Natural killer cell (primary cell): ENCODE measurements at places on chromosomes 11 and 22. TPM values are rescaled to one million over a fixed set of nuclear protein-coding genes. Genes with fewer than 3 reads are reported as not detected.

GRCh38 chr11:133895061-133895479, 49.8 kb upstream of the SPATA19 start:
- no peak overlapping the region for H3K27ac ChIP-seq
- no peak overlapping the region for H3K4me3 ChIP-seq
- H3K36me3 ChIP-seq, result no peaks in the 10 kb centered on the region
- DNase-seq, result no peak
- no peaks in the 10 kb centered on the region for H3K4me1 ChIP-seq

- no peaks in the 10 kb centered on the region for H3K36me3 ChIP-seq
- peaks cover under 1% of the 10 kb centered on the region for H3K27me3 ChIP-seq
- H3K4me3 ChIP-seq, result no peak overlapping the region
- H3K27ac ChIP-seq, result no peak overlapping the region
- no peak for DNase-seq
Measured at GRCh38 chr22:27207907-27208306, 550.5 kb downstream of the MIAT start.

DNA sequence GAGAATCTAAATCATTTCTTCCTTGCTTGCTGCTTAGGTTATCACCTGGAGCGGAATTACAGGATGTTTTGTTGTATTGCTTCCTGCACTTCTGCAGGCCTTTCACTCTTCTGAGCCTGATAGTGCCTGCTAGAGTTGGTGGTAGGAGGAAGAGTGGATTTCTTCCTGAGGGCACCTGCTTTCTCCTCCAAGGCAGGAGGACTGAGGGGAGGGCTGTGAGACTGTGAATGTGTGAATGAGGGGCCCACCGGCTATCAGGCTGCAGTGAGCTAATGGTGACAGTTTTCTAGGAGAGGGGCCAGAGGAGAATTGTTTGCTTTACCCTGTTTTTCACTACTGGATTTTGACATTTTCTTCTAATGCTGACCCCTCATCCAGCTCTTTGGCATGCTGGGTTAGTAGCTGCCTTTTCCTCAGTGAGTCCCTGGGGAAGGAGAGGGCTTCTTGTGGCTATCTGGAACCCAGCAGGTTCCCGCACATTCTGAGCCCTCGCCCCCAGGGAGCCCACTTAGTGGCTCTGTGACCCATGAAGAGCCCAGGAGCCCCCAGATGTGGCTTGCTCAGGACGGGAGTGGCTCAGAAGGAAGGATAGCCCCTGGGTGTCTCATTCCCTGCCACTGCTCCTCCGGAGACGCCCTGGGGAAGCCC, 39.1 kb downstream of the DIXDC1 start:
- H3K27me3 ChIP-seq, result peaks cover 12% of the 10 kb centered on the region
- no peak overlapping the region for H3K27ac ChIP-seq
- H3K4me1 ChIP-seq, result peaks cover 6% of the 10 kb centered on the region
- no peak overlapping the region for H3K4me3 ChIP-seq

DNA sequence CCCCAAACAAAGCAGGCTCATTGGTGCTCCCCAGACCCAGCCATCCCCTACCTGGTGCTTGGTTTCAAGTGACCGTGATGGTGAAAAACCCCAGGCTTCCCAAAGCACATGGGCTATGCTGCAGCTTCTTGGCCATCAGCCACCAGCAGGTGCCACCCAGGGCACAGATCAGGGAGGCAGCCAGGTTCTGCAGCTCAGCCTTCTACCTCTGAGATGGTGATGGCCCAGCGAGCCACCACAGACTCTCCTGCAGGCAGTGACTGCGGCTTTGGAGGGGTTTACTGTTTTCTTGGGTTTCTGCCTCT, 70.0 kb upstream of the ALX4 start:
- H3K36me3 ChIP-seq, result no peaks in the 10 kb centered on the region
- no peaks in the 10 kb centered on the region for H3K27me3 ChIP-seq
- H3K4me3 ChIP-seq, result no peak overlapping the region

The KDM4E gene
- total RNA-seq, result not detected

The MMP27 gene
- total RNA-seq, result not detected

DNA sequence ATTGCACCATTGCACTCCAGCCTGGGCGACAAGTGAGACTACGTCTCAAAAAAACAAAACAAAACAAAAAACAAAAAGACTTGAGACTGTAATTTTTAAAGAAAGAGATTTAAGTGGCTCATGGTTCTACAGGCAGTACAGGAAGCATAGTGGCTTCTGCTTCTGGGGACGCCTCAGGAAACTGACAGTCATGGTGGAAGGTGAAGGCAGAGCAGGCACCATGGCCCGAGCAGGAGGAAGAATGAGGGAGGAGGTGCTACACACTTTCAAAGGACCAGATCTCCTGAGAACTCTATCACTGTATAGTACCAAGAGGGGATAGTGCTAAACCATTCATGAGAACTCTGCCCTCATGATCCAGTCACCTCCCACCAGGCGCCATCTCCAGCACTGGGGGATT, 52.0 kb downstream of the CBL start:
- peak; percentile 52 for DNase-seq
- H3K27me3 ChIP-seq, result no peaks in the 10 kb centered on the region
- no peaks in the 10 kb centered on the region for H3K36me3 ChIP-seq
- H3K4me3 ChIP-seq, result no peak overlapping the region
- no peak overlapping the region for H3K27ac ChIP-seq
- H3K4me1 ChIP-seq, result peaks cover 11% of the 10 kb centered on the region

- peaks cover 58% of the 10 kb centered on the region for H3K4me1 ChIP-seq
- no peak overlapping the region for H3K27ac ChIP-seq
- no peaks in the 10 kb centered on the region for H3K27me3 ChIP-seq
- peaks cover 55% of the 10 kb centered on the region for H3K36me3 ChIP-seq
Measured at GRCh38 chr11:46676436-46677158, 23.8 kb downstream of the ARHGAP1 start.

The PIWIL4 gene
- total RNA-seq, result 2.7 TPM

- H3K27ac ChIP-seq, result no peak overlapping the region
- no peak overlapping the region for H3K4me3 ChIP-seq
- peaks cover 5% of the 10 kb centered on the region for H3K4me1 ChIP-seq
- H3K36me3 ChIP-seq, result no peaks in the 10 kb centered on the region
- no peaks in the 10 kb centered on the region for H3K27me3 ChIP-seq
Measured at GRCh38 chr11:35287344-35287890, 131.9 kb downstream of the SLC1A2 start.

DNA sequence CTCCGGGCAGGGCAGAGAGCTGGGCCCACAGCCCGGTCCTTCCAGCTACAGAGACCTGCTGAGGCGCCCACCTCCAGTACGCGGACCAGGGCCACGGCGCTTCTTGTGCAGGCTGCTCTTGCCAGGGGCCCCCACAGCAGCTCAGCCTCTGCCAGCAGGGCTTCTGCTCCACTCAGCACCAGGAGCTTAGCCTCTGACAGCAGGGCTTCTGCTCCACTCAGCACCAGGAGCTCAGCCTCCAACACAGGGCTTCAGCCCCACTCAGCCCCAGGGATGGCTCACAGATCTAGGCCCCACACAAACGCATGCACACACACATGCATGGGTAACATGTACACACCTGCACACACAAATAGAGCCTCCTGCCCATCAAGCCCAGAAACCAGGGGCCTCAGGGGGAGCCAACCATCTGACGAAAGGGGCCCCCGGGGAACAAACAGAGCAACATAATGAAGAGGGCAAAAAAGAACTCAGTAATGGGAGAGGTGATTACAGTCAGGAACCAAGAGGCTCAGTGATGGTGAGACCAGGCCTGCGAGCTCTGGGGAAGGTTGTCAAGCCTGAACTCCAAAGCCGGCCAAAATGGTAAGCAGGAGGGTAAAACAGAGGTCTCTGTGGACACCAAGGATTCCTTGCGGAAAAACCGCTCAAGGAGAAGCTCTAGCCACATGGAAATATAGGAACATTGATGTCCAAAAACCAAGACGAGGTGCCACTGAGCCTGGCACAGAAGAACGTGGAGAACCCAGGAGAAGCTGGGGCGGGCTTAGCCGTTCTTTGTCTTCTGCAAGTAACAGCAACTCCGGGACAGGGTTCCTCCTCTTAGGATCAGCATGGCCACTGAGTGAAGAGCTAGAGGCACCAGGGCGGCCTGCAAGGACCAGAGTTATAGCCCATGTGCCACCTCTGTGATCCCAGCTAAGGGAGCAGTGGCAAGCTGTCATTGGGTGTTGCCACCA, 46.5 kb downstream of the GNB1L start:
- H3K4me3 ChIP-seq, result no peak overlapping the region
- H3K27ac ChIP-seq, result no peak overlapping the region
- no peaks in the 10 kb centered on the region for H3K36me3 ChIP-seq
- no peak for DNase-seq
- no peaks in the 10 kb centered on the region for H3K27me3 ChIP-seq

DNA sequence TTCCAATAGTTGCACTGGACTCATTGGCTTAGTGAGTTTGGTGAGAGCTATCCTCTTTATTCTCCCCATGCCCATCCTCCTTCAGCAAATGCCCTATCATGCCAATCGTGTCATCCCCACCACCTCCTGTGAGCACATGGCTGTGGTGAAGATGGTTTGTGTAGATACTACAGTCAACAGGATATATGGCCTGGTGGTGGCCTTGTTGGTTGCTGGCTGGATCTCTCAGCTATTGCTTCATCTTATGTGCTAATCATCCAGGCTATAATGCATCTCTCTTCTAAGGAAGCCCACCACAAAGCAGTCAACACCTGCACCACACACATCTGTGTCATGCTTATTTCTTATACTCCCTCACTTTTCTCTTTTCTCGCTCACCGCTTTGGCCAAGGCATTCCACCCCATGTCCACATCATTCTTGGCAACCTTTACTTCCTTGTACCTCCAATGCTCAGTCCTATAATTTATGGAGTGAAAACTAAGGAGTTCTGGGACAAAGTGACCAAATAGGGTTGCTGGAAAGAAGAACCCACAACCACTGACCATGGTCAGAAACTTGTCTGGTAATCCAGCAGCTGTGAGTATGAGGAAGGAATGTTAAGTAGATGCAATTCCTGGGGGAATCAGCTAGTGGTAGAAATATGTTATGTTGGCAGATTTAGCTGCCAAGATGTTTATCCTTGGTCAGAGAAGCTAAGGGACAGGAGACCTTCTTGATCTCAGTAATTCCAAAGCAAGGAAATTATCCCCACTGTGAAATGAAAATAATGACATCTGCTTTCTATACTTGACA, 16.3 kb upstream of the OR56B1 start:
- H3K36me3 ChIP-seq, result no peaks in the 10 kb centered on the region
- no peak overlapping the region for H3K4me3 ChIP-seq
- no peak for DNase-seq
- no peaks in the 10 kb centered on the region for H3K4me1 ChIP-seq

DNA sequence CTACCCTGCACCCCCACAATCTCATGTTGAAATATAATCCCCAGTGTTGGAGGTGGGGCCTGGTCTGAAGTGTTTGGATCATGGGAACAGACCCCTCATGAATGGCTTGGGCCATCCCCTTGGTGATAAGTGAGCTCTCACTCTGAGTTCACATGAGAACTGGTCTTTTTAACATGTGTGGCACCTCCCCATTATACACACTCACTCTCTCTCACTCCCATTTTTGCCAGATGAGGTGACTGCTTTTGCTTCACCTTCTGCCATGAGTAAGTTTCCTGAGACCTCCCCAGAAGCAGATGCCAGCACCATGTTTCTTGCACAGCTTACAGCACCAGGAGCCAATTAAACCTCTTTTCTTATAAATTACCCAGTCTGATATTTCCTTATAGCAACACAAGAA, 32.1 kb upstream of the DRD2 start:
- no peaks in the 10 kb centered on the region for H3K27me3 ChIP-seq
- no peak overlapping the region for H3K27ac ChIP-seq
- H3K4me3 ChIP-seq, result no peak overlapping the region
- no peak for DNase-seq
- H3K4me1 ChIP-seq, result no peaks in the 10 kb centered on the region
- H3K36me3 ChIP-seq, result no peaks in the 10 kb centered on the region

DNA sequence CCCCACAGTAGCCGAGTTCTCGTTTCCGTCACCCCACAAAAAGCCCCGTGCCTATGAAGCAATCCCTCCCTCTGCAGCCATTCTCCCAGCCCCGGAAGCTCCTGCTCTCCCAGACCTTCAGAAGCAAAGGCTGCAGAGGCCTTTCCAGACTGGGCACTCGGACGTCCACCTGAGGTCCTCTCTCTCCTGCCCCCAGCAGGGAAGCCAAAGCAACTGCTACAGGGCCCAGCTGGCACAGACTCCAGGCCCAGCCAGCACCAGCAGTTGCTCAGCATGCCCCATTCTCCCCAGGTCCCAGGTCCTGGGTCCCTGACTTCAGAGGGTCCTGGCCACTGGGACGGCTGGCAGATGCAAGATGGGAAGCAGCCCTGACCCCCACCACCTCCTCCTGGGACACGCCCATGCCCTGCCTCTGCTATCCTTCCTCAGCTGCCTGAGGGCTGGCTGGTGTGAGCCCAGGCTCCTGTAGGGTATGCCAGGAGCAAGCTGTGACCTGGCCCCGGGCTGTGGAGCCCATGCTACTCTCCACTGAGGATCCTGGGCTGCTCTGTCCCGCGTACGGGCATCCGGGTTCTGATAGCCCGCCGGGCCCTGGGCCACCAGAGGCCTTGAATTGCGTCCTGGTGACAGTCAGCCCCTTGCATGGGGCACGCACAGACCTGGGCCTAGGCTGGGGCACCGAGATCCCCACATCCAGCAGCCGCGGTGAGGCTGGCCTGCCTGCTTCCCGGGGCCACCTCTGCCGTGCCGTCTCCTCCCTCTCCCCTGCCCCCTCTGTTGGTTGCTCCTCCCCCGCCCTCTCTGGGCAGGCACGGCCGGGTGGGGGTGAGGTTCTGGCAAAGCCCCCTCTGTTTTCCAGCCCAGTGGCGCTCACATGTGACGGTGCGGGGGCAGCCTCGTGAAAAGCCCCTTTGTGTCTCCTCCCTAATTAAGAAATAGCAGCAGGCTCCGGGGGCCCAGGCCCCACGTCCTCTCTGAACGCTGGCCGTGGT, 1310.3 kb downstream of the BRD1 start:
- no peaks in the 10 kb centered on the region for H3K36me3 ChIP-seq
- no peak overlapping the region for H3K4me3 ChIP-seq
- no peak overlapping the region for H3K27ac ChIP-seq
- no peak for DNase-seq

GRCh38 chr22:49201046-49201970, 626.4 kb downstream of the BRD1 start:
- no peak overlapping the region for H3K4me3 ChIP-seq
- no peaks in the 10 kb centered on the region for H3K4me1 ChIP-seq
- no peaks in the 10 kb centered on the region for H3K27me3 ChIP-seq
- H3K36me3 ChIP-seq, result no peaks in the 10 kb centered on the region

The SAA4 gene
- 0.54 TPM for total RNA-seq

DNA sequence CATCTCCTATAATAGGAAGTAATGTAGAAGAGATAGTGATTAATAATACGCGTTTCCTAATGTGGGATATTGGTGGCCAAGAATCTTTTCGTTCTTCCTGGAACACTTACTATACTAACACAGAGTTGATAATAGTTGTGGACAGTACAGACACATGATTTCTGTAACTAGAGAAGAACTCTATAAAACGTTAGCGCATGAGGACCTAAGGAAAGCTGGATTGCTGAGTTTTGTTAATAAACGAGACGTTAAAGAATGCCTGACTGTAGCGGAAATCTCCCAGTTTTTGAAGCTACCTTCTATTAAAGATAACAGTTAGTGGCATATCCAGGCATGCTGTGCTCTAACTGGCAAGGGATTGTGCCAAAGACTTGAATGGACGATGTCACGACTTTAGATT, 83.3 kb downstream of the GGT1 start:
- no peak overlapping the region for H3K4me3 ChIP-seq
- DNase-seq, result no peak

- H3K27ac ChIP-seq, result peak overlapping the region; percentile 72
- peak overlapping the region; percentile 62 for H3K4me3 ChIP-seq
- no peaks in the 10 kb centered on the region for H3K27me3 ChIP-seq
- DNase-seq, result no peak
Measured at GRCh38 chr11:2991452-2992233, 486 bp downstream of the NAP1L4 start.

- no peaks in the 10 kb centered on the region for H3K27me3 ChIP-seq
- H3K4me3 ChIP-seq, result no peak overlapping the region
- H3K36me3 ChIP-seq, result no peaks in the 10 kb centered on the region
- no peaks in the 10 kb centered on the region for H3K4me1 ChIP-seq
- no peak for DNase-seq
Measured at GRCh38 chr11:70545610-70545912, 147.2 kb downstream of the CTTN start.
